ENCODE measurements at places on chromosomes 1 and 21. TPM values are rescaled to one million over a fixed set of nuclear protein-coding genes. Genes with fewer than 3 reads are reported as not detected.

- peak; percentile 77 for DNase-seq
Measured at GRCh38 chr1:66350001-66350547, 183.9 kb upstream of the SGIP1 start.

GRCh38 chr1:217211486-217211885 lies 419.4 kb downstream of the GPATCH2 start:
- DNase-seq = no peak

DNA sequence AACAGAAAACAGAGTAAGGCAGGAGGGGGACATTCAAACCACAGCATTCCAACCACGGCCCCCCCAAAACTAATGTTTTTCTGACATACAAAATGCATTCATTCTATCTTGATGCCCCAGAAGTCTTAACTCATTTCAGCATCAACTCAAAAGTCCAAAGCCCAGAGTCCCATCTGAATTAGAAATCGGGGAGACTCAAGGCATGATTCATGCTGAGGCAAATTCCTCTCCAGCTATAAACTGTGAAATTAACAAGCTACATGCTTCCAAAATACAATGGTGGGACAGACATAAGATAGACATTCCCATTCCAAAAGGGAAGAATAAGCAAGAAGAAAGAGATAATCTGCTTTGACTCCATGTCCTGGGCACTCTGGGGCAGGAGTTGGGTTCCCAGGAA lies 73.9 kb downstream of the KCNJ15 start:
- no peak for DNase-seq

GRCh38 chr1:46554597-46555381 lies 3.3 kb upstream of the KNCN start:
- DNase-seq = no peak

The PTAFR gene
- 1.7 TPM for total RNA-seq

- DNase-seq = no peak
Measured at GRCh38 chr1:20569523-20570098, 17.2 kb downstream of the FAM43B start.

- DNase-seq = no peak
Measured at GRCh38 chr1:167666416-167666815, 36.4 kb downstream of the RCSD1 start.

The KCNJ6 gene
- not detected for total RNA-seq

DNA sequence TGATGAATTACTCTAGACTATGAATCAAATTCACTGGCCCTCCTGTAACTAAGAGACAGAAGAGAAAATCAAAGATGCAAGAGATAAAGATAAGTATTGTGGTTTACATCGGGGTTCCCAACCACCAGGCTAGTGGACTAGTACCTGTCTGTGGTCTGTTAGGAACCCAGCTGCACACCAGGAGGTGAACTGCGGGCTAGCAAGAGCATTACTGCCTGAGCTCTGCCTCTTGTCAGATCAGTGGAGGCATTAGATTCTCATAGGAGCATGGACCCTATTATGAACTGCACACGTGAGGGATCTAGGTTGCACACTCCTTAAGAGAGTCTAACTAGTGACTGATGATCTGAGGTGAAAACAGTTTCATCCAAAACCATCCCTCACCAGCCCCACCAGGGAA lies 58.9 kb upstream of the DUSP10 start:
- no peak for DNase-seq

The TNFRSF25 gene
- 392 TPM for total RNA-seq

GRCh38 chr1:169124459-169124858 lies 18.0 kb downstream of the ATP1B1 start:
- no peak for DNase-seq

- no peak for DNase-seq
Measured at GRCh38 chr1:28482702-28483101, 23.1 kb upstream of the RCC1 start.

The LRRC39 gene
- 1.3 TPM for total RNA-seq

The SYT6 gene
- not detected for total RNA-seq

DNA sequence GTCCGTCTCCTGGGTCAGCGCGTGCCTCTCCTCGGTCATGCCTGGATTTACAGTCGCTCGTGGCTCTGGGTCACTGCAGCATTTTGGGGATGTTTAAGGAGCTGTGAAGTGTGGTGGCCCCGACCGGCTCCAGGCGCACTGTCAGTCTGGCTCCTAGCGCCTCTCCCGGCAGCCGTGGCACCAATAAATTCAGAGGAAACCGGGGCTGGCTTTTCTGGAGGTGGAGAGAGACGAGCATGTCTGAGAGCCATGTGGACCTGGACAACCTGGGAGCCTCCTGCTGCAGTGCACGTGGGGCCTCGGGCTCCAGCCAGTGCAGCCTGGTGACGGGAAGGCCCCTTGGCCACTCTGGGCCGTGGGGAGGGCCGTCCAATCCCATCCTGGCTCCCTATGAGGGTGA lies 17.1 kb downstream of the PLCH2 start:
- no peak for DNase-seq

GRCh38 chr1:65230731-65231481 lies 78.4 kb upstream of the DNAJC6 start:
- DNase-seq = no peak

The C1orf115 gene
- 1.5 TPM for total RNA-seq

- DNase-seq = no peak
Measured at GRCh38 chr1:70140894-70141293, 64.5 kb downstream of the LRRC40 start.

GRCh38 chr21:31326522-31327242 lies 17.4 kb downstream of the TIAM1 start:
- peak; percentile 69 for DNase-seq

GRCh38 chr1:96515925-96516324 lies 205.7 kb upstream of the PTBP2 start:
- no peak for DNase-seq

The MIGA1 gene
- 21.7 TPM for total RNA-seq

DNA sequence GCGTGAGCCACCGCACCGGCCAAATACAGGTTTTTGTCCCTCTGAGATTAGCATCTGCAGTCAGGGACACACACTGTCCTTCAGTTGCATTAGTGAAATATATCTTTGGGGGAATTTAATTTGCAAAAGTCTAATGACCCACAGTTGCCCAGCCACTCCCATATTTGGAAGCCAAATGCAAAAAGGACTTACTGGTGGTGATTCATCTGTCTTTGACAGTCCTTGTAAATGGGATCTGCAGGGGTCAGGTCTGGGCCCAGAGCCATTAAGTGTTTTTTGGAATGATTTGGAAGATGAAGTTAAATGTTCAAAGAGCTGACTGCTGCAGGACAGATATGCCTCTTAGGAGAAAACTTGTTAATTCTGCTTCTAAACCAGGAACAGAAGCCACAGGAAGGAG lies 44.6 kb upstream of the DNASE2B start:
- no peak for DNase-seq

The CLCA4 gene
- total RNA-seq = not detected

- peak; percentile 47 for DNase-seq
Measured at GRCh38 chr1:150066838-150067183, 765 bp upstream of the VPS45 start.

The ATG4C gene
- total RNA-seq = 11.7 TPM

GRCh38 chr1:228006786-228007048 lies at the start of gene WNT3A:
WNT3A (plus strand) TSS chr1:228006998; CDS start chr1:228007129, 131 bp downstream.
- DNase-seq = no peak

DNA sequence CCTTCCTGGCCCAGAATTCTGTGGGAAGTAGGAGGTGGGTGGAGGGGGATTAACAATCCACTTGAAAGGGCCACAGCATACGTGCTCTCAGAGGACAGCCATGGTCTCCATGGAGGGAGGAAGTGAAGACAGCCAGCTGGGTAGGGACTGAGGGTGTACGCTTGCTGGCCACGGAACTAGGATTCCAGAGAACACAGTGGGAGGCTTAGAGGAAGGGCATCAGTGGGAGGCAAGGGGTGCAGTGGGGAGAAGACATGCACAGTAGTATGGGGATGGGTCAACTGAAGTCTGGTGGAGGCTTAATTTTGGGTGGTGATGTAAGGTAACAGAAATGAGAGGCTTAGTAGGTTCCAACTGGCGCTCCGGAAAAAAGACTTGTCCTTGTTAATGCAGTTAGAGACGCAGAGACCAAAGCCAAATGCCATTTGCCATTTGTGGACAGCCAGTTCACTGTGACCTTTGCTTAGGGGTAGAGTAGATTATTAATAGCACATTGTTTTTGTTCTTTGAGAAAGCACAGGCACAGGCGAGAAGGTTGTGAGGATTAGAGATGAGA lies 103.0 kb downstream of the ZSCAN20 start:
- DNase-seq = no peak

The APOBEC4 gene
- total RNA-seq = not detected

DNA sequence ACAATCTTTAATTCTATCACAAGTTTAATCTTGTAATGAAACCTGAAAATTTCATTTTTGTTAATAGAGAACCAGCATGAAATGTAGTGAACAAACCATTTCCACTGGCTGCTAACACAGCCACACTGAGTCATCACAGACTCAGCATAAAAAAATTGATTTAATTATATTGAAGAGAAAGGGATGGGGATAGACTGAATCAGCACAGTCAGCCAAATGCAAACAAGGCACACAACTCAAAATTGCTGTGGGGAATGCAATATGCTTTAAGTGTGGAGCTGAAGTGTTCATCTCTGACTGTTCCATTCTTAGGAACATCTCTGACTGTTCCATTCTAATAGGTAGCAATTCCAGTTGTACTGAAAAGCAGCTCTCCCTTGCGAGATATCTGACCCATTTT lies 299.8 kb downstream of the MRPL39 start:
- no peak for DNase-seq

The RPE65 gene
- total RNA-seq = not detected

The LIPI gene
- total RNA-seq = not detected

GRCh38 chr1:53558739-53559315 lies 99.6 kb downstream of the DMRTB1 start:
- DNase-seq = no peak
